Left hindlimb (tissue), 1 donor: ENCODE measurements at places on chromosomes 3 and 15.

DNA sequence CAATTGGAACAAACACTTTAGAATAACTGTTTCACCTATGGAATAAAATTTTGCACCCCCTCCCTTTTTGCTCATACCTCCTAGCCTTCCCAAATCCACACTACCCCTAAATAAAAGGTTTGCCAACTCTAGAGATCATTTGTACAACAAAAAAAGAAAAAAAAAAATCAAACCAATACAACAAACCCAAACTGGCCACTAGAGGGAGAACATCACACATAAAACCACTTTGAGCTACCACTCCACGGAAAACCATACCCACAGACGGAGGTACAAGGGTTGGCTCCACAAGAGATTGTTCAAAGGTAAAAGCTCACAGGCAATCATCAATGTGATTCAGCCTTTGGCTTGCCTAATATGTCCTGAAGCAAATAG, 47.6 kb downstream of the SETMAR start:
- DNase-seq = peak; percentile 40

DNA sequence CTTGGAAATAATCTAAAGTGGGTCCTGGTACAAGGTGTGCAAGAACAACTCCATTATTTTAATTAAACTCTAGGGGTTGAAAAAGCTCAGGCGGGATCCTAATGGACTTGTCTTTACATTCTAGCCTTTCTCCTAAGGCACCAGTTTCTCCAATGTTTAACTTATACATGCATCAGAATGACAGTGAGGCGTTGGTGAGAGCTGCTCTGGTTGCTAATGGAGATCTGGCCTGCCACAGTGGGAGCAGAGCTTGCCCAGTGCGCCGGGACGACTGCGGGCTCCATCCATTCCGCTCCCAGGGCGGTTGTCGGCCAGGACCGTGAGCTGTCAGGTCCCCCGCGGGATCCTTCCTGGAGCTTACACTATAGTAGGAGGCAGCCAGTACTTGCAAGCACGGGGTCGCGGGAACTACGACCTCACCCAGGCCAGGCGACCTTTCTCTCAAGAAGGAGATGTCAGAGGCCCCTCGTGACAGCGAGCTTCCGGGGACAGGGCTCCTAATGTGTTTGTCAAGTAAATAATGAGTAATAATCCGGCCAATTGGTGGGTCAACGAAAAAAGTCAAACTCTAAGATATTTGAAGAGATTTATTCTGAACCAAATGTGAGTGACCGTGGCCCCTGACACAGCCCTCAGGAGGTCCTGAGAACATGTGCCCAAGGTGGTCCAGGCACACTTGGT, 991 bp upstream of the HIGD1A start:
- DNase-seq = no peak

- no peak for DNase-seq
These were observed 749.7 kb upstream of the ARPP21 start for GRCh38 chr3:34889641-34890040.

GRCh38 chr3:13657660-13658435, 108.9 kb downstream of the FBLN2 start:
- peak; percentile 61 for DNase-seq

- DNase-seq = no peak
These were observed 14.2 kb downstream of the TMEM44 start for GRCh38 chr3:194618858-194619608.

GRCh38 chr3:56189536-56189935, 278.7 kb downstream of the ERC2 start:
- DNase-seq = peak; percentile 48

DNA sequence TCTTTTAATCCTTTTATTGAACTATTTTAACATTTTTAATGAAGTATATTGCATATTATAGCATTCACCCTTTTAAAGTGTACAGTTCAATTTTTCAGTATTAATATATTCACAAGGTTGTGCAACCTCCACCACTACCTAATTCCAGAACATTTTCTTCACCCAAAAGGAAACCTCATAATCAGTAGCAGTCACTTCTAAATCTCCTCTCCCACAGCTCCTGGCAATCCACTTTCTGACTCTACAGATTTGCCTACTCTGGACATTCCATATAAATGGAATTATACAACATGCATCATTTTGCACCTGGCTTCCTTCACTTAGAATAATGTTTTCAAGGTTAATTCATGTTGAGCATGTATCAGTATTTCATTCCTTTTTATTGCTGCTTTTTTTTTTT, 55.0 kb upstream of the HRH1 start:
- DNase-seq = no peak

GRCh38 chr3:43883729-43884396, 193.1 kb downstream of the ABHD5 start:
- DNase-seq = no peak

DNA sequence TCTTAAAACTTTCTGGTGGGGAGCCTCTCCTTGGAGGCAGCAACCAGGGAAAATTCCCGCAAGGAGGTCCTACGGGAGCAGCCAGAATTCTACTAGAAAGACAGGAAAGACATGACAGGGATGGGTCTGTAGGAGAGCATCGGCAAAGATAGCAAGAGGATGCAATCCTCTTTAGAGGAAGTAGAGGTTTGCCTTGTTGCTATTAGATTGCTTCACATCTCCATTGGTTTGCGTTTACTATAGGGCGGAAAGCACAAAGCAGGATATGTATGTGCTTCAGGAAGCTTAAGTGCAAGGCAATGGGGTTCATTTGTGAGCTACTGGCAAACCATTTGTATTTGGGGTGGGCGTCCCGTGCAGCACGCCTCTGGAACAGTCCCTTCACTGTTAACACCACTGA, 193.0 kb downstream of the RORA start:
- DNase-seq = no peak

- DNase-seq = no peak
These were observed 939 bp upstream of the ULK3 start for GRCh38 chr15:74843891-74844299.

GRCh38 chr15:89758981-89759380, 7.9 kb upstream of the MESP1 start:
- no peak for DNase-seq

GRCh38 chr3:118817748-118818165, 216.9 kb downstream of the IGSF11 start:
- DNase-seq = no peak

- no peak for DNase-seq
These were observed 95.2 kb upstream of the RBMS3 start for GRCh38 chr3:29185706-29186105.
